Activated naive CD8-positive, alpha-beta T cell treated with anti-CD3 and anti-CD28 coated beads for 36 hours (primary cell): ENCODE measurements at places on chromosomes 11 and 22. TPM values are rescaled to one million over a fixed set of nuclear protein-coding genes. Genes with fewer than 3 reads are reported as not detected.

DNA sequence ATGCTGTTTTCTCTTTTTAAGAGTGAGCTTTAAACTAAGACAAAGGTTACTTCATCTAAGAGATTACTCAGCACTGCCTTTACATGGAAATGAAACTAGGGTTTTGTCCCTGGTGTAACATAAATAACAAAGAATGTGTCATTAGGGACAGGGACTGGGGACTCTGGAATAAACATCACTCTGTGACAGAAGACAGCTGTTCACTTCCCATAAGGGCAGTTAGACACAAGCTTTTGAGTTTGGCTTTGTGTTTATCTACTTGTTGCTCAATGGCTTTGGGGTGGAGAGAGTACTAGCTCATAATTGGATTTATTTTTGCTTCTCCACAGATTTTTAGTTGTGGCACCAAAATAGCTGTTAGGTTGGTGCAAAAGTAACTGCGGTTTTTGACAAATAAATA is 154.5 kb downstream of the OR4C45 start:
- H3K36me3 ChIP-seq: no peaks in the 10 kb centered on the region
- DNase-seq: no peak
- no peak overlapping the region for H3K4me3 ChIP-seq
- no peaks in the 10 kb centered on the region for H3K27me3 ChIP-seq
- no peaks in the 10 kb centered on the region for H3K4me1 ChIP-seq

GRCh38 chr11:77784572-77784971 is 36.0 kb downstream of the RSF1 start:
- peaks cover 18% of the 10 kb centered on the region for H3K36me3 ChIP-seq
- peaks cover 35% of the 10 kb centered on the region for H3K4me1 ChIP-seq
- no peak for DNase-seq
- no peaks in the 10 kb centered on the region for H3K27me3 ChIP-seq
- no peak overlapping the region for H3K4me3 ChIP-seq

DNA sequence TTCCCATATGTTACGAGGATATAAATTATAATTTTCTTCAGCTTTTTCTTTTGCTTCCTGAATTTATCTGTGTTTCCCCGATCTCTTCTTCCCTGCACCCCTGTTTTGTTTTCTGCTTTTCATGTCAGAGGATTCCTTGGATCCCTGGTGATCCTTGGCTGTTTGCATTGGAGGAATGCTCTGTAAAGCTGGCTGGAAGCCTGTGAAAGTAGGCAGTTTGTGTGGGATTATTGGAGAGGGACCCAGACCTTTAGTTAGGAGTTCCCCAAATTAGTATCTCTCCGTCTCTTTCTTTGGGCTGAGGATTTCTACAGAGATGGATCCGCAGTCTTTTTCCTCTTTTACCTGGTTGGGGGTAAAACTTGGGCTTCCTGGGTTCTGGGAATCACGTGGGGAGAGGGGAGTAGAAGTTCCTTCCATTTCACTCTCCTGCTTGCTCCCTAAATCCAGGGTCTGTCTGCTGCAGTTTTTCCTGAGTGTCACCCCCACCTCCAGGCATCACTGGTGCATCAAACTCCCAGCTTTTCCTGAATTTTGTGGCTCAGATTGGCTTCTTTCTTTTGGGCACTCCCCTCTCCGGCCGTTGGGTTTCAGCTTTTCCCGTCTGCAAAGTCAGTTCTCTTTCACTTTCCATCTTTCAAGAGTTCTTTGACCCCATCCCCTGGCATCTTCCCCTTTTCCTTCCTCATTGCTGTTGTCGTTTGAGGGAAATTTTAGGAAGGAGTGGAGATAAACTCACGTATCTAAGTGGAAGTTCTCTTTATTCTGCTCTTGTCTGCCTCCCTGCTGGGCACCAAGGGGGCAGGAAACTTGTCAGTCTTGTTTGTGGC is 79.1 kb upstream of the ALX4 start:
- peaks cover 38% of the 10 kb centered on the region for H3K27me3 ChIP-seq
- no peak for DNase-seq
- no peak overlapping the region for H3K27ac ChIP-seq
- no peak overlapping the region for H3K4me3 ChIP-seq

DNA sequence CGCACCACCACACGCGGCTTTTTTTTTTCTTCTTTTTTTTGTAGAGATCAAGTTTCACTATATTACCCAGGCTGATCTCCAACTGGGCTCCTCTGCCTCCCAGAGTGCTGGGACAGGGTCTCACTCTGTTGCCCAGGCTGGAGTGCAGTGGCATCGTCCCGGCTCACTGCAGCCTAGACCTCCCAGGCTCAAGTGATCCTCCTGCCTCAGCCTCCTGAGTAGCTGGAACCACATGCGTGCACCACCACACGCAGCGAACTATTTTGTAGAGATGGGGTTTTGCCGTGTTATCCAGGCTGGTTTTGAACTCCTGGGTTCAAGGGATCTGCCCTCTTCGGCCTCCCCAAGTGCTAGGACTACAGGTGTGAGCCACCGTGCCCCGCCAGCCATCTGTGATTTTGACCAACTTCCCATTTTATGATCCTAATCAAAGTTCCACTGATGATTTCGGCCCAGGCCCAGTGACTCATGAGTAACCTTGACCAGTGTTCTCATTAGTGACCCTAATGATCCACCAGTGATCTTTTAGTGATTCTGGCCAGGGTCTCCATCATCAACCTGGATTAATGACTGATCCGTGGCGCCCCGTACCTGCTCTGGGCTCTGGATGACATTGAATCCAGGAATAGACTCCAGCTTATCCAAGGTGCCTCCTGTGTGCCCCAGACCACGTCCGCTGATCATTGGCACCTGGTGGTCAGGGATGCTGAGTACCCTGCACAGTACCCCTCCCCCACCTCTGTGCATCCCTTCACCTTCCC is 1.7 kb downstream of the TYMP start:
- peaks cover 42% of the 10 kb centered on the region for H3K4me1 ChIP-seq
- H3K27ac ChIP-seq: peak overlapping the region; percentile 90
- peaks cover 22% of the 10 kb centered on the region for H3K27me3 ChIP-seq
- peak overlapping the region; percentile 85 for H3K4me3 ChIP-seq

GRCh38 chr11:19281041-19281440 is 40.3 kb upstream of the E2F8 start:
- DNase-seq: no peak
- H3K4me3 ChIP-seq: no peak overlapping the region
- no peaks in the 10 kb centered on the region for H3K36me3 ChIP-seq
- H3K27me3 ChIP-seq: no peaks in the 10 kb centered on the region
- no peaks in the 10 kb centered on the region for H3K4me1 ChIP-seq

DNA sequence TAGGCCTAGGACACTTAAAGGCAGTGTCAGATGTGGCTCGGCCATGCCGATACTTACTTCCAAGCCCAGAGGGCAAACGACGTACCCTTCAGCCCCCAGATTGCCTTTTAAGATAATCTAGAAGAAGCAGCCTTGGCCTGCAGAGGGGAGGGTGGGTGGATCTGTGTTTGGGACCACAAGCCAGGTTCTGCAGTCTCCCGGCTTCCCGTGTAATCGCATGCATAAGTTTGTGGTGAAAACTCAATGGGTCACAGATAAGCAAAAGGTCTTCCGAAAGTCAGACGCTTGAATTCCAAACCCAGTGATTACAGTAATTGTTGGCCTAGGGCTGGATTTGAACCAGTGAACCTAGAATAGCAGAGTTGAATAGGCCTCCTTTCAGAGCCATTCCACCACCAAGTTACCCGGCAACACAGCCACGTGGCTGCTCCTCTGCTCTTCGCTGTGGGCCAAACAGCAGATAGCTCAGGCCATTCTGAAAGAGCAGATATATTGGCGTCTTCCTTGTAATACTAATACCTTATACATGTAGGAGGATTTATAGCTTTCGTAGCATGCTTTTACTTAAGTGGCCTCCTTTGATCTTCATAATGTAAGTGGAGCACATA is 170.8 kb upstream of the CADM1 start:
- no peak overlapping the region for H3K4me3 ChIP-seq
- H3K4me1 ChIP-seq: no peaks in the 10 kb centered on the region
- H3K27me3 ChIP-seq: no peaks in the 10 kb centered on the region
- no peak for DNase-seq
- H3K36me3 ChIP-seq: no peaks in the 10 kb centered on the region
- H3K27ac ChIP-seq: no peak overlapping the region

- H3K4me1 ChIP-seq: no peaks in the 10 kb centered on the region
- no peak overlapping the region for H3K4me3 ChIP-seq
- H3K27me3 ChIP-seq: peaks cover 25% of the 10 kb centered on the region
- H3K36me3 ChIP-seq: no peaks in the 10 kb centered on the region
- no peak overlapping the region for H3K27ac ChIP-seq
These were observed 71.2 kb downstream of the KIRREL3 start for GRCh38 chr11:126929179-126930061.

DNA sequence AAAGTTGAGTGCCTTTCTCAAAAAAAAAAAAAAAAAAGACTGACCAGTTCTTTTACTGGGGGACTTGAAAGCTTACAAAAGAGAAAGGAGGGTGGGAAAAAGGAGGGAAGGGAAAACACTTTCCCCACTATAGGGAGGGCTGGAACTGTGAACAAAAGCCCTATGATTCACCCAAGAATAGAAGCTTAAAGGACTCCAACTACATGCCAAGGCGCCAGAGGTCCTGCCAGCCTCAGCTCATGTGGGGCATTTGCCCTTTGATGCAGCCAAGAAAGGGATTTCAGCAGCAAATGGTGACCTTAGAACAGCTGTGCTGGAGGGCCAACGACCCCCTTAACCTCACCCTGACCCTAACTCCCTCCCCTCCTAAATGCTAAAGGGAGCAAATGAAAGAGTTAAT is 160.0 kb downstream of the NTM start:
- H3K36me3 ChIP-seq: no peaks in the 10 kb centered on the region
- DNase-seq: no peak
- H3K27ac ChIP-seq: no peak overlapping the region
- H3K4me1 ChIP-seq: no peaks in the 10 kb centered on the region
- peaks cover 3% of the 10 kb centered on the region for H3K27me3 ChIP-seq

Gene DAGLA
- total RNA-seq: 0.22 TPM

Gene RBX1
- 91.1 TPM for total RNA-seq

DNA sequence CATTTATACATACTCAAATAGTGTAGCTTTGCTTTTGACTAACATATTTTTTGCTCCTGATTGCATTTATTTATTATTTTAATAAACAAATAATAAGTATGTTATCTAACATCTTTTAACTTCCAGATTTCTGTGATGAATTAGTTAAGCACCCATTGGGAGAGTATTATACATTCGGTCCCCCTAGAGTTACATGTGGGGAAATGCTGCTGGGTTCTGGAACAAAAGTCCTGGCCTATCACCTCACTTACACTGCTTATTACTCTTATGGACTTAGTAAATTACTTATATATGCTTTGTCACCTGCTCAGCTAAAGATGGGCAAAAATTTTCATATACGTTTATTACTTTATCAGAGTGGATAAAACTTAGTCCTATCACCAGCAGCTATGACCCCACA is 1163.0 kb downstream of the FAM181B start:
- H3K27ac ChIP-seq: no peak overlapping the region
- H3K27me3 ChIP-seq: no peaks in the 10 kb centered on the region
- no peak overlapping the region for H3K4me3 ChIP-seq
- H3K4me1 ChIP-seq: no peaks in the 10 kb centered on the region
- DNase-seq: no peak

DNA sequence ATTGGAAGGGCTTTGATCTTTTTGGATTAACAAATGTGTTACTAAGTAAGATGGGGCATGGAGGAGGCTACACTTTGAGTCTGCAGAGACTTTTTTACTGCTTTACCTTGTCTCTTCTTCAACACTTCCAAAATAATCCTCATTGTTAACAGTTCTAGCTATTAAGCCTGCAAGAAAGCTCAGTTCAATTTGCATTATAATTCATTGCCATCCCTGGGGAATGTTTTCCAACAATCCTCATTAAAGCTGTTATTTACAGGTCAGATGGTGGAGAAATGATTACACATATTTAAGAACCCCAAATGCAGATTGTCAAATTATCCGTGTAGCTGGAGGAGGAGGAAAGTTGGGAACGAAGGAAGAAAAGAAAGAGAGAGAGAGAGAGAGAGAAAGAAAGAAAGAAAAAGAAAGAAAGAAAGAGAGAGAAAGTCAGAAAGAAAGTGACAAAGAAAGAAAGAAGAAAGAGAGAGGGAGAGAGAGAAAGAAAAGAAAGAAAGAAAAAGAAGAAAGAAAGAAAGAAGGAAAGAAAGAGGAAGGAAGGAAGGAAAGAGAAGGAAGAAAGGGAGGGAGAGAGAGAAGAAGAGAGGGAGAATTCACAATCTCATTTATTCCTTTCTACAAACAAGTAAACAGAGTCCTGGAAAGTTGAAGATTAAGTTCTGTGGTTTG is 443.9 kb downstream of the INSC start:
- H3K36me3 ChIP-seq: no peaks in the 10 kb centered on the region
- no peaks in the 10 kb centered on the region for H3K4me1 ChIP-seq
- H3K27ac ChIP-seq: no peak overlapping the region
- no peak for DNase-seq
- H3K4me3 ChIP-seq: no peak overlapping the region

DNA sequence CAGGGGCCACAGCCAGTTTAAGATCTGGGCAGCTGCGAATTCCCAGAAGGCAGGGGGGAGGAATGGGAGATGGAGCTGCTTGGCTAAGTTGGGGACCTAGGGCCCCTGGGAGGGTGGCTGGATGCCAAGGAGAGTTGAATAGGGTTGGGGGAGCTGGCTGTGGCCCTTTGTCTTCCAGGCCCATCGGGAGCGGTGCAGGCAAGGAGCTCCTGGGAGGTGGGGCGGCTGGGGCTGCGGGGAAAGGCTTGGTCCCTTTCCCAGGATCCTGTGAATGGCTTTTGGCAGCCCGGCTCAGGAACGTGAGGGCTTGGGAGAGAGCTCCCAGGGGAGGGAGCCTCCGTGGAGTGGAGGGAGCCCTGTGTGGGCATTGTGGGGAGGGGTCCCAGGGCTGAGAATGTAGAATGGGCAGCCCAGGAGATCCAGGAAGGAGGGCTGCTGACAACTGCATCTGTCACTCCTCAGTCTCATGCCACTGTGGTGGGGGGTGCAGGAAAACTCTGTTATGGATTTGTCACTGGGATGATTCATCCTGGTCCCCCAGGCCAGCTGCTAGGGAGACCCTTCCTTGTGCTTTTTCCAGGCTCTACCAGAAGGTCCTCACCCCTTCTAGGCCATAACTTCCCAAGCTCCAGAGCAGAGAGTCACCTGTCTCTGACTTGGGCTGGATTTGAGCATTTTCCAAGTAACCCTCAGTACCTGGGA is 6.0 kb downstream of the FREY1 start:
- peak overlapping the region; percentile 55 for H3K4me3 ChIP-seq
- peaks cover 4% of the 10 kb centered on the region for H3K4me1 ChIP-seq
- peaks cover 26% of the 10 kb centered on the region for H3K27me3 ChIP-seq
- DNase-seq: no peak
- H3K36me3 ChIP-seq: no peaks in the 10 kb centered on the region

Gene NXPE2
- total RNA-seq: not detected

Gene CARD10
- total RNA-seq: 0.06 TPM

Gene SERPING1
- total RNA-seq: 0.68 TPM

GRCh38 chr11:60265373-60266214 is 14.9 kb upstream of the MS4A4A start:
- DNase-seq: no peak
- no peaks in the 10 kb centered on the region for H3K4me1 ChIP-seq
- no peak overlapping the region for H3K27ac ChIP-seq
- H3K4me3 ChIP-seq: no peak overlapping the region
- H3K36me3 ChIP-seq: no peaks in the 10 kb centered on the region

Gene MMP8
- not detected for total RNA-seq
